Stimulated activated CD8-positive, alpha-beta memory T cell treated with anti-CD3 and anti-CD28 coated beads, Interleukin-15, amount 100 ng/mL, for 4 hours (primary cell): ENCODE measurements at places on chromosomes 12 and 14.

DNA sequence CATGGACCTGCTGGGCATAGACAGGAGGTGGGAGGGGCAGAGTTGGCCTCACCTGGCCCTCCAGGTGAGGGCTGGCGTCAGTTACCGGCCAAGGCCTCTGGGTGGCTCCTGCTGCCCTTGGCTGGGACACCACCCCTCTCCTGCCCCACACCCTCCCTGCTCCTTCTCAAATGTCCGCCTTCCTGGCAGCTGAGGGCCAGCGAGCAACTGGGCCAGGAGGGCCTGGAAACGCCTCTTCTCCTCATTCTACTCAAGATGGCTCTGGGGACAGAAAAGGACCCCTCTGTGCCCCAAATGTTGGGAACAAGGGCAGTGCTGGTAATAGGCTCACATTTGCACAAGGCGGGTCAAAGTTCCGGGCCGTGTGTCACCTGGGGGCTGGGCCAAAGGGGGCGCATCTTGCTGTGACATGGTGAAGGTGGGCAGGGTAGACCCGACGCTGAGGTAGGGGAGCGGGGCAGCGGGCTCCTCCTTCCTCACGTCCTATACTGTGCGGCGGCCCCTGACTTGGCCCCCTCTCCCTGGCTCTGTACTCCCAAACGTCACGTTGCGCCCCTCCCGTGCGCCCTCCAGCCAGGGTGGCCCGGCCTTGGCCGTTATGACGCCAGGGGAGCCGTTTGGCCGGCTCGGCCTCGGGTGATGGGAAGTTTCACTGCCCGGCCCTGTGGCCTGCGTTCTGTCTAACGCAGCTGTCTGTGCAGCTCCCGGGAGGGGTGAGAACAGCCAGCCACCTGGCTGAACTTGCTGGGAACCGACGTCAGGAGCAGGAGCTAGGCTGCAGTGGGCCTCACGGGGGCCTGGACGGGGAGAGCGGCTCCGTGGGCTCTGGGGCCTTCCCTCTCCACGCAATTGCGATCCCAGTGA lies 18.0 kb upstream of the DLK1 start:
- no peak for DNase-seq

GRCh38 chr12:50934981-50935807 lies 17.1 kb upstream of the HIGD1C start:
- no peak for DNase-seq

- no peak for DNase-seq
These were observed 15.9 kb downstream of the PACS2 start for GRCh38 chr14:105330491-105330895.

DNA sequence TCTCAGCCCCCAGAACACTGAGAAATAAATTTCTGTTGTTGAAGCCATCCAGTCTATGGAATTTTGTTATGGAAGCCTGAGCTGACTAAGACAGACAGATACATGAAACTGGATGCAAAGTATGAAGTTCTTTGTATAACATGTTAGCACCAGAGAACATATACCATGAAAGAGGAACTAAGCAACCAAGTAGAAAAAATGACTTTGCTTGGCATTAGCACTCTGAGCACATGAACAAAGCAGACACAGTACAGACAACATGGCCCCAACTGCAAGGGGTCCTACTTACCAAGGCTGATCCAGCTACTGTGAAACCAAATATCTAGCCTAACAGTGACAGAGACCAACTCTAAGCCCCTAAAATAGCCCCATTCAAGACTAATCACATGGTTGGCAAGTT lies 13.8 kb downstream of the EXOC5 start:
- DNase-seq, result no peak

DNA sequence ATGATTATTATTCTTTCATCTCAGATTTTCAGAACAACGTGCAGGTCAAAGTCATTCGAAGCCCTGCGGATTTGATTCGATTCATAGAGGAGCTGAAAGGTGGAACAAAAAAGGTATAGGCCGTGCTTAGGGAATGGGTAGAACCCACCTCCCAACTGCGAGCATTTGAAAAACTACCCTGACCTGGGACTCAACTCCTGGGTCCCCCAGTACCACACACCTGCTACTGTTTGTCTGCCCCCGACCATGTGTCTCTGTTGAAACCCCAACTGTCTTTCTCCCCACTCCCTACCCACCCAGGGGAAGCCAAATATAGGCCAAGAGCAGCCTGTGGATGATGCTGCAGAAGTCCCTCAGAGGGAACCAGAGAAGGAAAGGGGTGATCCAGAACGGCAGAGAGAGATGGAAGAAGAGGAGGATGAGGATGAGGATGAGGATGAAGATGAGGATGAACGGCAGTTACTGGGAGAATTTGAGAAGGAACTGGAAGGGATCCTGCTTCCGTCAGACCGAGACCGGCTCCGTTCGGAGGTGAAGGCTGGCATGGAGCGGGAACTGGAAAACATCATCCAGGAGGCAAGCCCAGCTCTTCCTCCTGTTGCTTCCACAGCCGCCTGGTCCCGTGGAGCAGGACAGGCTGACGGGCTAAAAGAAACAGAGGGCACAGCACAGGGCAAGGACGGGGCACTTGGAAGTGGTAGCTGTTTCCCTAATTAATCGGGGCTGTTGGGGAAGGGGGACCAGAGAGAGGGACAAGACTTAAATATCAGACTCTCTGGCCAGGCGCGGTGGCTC lies 20.5 kb downstream of the AGAP2 start:
- DNase-seq, result no peak

- no peak for DNase-seq
These were observed 69.7 kb downstream of the DCAF5 start for GRCh38 chr14:69083181-69083580.

- DNase-seq, result no peak
These were observed 426.0 kb downstream of the DAD1 start for GRCh38 chr14:22163051-22163450.

DNA sequence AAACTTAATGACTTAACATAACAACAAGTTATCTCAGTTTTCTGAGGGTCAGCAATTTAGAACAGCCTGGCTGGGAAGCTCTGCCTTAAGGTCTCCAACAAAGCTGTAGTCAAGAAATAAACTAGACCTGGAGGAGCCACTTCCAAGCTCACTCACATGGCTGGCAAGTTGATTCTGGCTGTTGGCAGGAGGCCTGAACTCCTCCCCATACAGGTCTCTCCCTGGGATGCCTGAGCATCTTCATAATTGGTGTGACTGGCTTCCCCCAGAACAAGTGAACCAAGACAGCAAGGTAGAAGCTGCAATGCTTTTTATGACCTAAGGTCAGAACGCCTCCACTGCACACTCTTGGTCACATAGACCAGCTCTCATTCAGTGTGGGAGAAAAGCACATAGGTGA lies 128.3 kb downstream of the SAMD4A start:
- no peak for DNase-seq

DNA sequence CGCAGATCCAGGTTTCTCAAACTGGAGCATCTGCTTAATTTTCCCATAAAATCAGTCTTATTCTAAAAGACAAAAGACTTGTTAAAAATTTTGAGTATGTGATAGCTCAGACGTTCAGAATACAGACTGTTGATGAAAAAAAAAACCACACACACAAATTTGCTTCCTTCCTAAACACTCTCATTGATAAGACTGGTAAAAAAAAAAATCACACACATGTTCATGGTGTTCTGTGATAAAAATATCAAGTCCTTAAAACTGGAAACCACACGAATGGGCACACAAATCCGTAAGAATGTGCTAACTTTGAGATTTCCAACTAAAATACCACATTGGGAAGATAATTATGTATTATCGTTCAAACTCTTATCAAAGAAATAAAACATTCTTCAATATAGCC lies 6.7 kb upstream of the ARID4A start:
- DNase-seq, result no peak

DNA sequence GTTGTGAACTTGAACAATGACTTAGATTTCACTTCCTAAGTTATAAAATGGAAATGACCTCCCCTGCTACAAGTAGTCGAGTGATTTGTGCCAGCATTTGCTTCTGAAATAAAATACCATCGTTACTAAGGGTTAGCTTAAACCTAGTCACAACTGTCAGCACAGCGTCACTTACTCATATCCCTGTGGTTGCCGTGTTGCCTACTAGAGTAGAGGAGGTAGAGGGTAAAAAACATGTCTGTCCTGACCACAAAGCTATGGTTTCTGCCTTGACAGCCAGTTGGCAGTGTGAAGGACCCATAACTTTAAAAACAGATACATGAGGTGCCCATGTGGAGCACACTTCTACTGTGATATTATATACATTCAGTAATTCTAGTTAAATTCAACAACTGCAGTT lies 234.2 kb upstream of the RGS6 start:
- DNase-seq, result no peak

DNA sequence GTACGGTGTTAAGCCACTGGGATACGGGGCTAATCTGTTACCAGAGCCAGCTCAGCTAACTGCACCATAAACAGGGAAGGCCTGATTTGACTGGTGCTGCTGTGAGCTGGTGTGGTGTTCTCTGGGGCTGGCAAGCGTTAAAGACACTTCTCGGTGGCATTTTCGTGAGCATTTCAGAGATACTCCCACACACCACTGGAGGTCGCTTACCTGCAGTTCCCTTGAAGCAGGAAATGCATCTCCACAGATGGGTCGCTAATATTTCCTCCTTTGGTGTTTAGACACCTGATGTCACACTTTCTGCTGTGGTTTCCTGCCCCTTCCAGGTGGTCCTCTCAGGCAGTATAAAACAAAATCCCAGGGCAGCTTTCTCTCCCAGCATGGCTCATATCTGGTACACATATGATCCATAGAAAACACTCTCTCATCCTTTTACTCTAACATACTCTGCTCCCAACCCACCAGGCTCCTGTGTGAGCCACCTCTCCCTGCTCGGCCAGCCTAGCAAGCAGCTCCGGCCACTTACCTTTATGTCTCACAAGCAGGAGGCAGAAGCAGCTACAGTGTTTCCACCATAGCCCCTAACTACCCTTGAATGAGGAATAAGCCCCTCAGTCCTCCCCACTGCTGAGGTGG lies 129.9 kb upstream of the GRIN2B start:
- no peak for DNase-seq

DNA sequence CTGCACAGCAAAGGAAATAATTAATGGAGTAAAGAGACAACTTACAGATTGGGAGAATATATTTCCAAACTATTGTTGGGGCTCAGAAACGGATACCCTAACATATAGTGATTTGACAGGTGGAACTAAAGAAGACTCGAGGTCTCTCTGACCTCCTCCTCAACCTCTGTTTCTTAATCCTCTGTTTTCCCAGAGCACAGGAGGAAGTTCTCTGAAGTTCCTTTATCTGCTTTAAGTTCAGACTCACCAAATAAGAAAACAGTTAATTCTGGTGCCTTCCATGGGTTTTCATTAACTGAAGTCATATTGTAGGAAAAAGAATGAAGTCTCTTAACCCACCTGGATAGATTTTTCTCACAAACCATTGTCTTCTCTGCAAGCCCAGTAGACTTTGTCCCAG lies 29.2 kb downstream of the CLEC2D start:
- DNase-seq, result no peak

DNA sequence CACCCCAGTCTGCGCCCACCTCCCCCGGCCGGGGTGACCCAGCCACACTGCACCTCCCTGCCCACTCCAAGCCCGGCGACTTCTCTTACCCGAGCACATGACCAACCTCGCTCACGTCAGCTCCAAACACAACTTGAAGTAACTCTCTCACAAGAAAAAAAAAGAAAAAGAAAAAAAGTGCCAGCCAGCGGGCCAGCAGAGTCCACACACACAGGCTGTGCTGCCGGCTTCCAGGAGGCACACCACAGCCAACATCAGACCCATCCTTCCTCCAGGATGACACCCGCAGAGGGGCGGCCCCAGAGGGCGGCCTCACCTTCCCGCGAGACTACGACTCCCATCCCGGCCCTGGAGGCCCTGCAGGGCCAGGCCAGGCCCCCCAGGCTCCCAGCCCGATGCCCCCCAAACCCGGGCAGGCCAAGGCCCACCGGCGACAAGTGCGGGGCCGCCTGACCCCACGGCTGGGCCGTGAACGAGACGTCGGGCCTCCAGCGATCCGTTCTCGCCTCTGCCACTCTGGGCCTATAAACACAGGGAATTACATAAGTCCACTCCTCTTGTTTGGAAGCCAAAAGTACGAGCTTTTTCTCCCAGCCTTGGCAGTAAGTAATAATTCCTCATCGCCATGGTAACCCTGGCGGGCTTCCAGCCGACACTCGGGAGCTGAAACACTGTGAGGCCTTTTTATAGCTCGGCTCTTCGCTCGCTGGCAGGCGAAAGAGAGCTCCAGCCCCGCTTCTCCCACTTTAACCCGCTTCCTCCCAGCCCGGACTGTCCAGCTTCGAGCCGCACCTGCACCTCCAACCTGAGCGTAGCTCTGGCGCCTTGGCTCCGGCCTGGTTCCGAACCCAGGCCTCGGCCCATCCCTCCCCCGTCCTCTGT lies 49.1 kb downstream of the NCOR2 start:
- DNase-seq, result no peak

DNA sequence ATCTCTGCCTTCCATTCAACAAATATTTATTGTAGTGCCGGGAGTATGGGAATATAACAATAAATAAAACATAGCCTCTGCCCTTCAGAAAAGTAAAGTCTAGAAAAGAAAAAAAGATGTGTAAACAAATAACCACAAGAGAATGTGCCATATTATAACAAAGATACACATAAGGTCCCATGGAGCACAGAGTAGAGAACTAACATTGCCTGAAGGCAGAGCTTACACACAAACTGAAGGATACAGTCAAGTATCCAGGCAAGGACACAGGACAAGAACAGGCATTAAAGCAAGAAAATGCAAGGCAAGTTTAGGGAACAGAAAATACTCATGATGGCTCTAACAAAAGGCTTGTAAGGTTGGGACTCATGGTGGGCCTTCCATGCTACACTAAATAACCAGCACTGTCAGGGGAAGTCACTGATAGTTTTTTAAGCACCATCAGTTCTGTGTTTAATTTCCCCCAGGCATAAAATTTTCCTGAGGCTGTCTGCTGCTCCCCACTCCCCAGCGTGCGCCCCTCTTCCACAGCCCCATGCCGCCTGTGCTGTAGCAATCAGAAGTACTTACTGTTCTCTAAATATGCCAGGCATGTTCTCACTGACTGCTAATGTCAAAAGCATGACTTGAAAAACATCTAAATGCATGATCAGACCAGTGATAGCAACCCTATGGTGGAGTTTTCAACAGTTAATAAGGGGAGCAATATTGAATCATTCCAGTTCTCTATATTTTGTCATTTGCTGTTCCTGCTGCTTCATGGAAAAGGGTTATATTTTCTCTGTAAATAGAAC lies 77.8 kb downstream of the ANKS1B start:
- no peak for DNase-seq

GRCh38 chr12:89817501-89818226 lies 109.0 kb upstream of the ATP2B1 start:
- DNase-seq, result no peak

GRCh38 chr12:93186131-93186530 lies 191.6 kb upstream of the NUDT4 start:
- no peak for DNase-seq

DNA sequence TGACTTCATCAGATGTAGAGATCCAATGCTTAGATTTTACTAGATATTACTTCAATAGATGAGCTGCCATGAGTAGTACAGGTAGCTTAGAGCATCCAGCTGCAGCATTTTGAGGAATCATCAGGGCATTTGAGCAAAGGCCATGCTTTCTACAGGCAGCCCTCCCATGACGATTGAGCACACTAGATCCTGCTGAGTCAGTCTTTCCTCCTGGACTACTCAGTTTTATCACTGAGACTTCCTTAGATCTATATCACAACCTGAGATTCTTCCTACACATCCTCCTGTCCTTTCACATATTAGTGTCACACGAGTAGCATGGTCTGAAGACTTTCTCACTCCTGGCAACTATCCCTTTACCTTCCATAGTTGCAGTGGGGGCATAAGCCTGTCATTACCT lies 1401.8 kb downstream of the FSCB start:
- no peak for DNase-seq

GRCh38 chr12:22059976-22060647 lies 14.1 kb downstream of the CMAS start:
- no peak for DNase-seq

- DNase-seq, result no peak
These were observed 32.4 kb downstream of the CLMN start for GRCh38 chr14:95287176-95287754.
